Jurkat, Clone E6-1 (cell line): ENCODE measurements at places on chromosomes 2 and 18.

- no peak for DNase-seq
Measured at GRCh38 chr18:56574861-56575260, 63.5 kb downstream of the TXNL1 start.

DNA sequence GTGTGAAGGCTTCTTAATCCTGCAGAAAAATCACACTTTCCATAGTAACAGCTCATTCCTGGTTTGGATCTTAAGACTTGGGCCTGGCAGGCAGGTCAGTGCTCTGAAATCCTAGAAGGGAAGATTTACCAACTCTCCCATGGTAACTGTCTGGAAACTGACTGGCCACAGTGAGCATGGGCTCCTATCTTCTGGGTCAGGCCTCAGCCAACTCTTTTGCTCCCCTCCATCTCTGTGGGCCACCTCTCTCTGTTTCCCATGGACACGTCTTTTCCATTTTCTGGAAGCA is 86.7 kb downstream of the ACAA2 start:
- DNase-seq: no peak

GRCh38 chr2:54617409-54617808 is 106.1 kb upstream of the EML6 start:
- no peak for DNase-seq

- DNase-seq: no peak
Measured at GRCh38 chr2:4791488-4791887, 900.7 kb upstream of the SOX11 start.

GRCh38 chr18:23422751-23423418 is 30.2 kb upstream of the RIOK3 start:
- DNase-seq: no peak

DNA sequence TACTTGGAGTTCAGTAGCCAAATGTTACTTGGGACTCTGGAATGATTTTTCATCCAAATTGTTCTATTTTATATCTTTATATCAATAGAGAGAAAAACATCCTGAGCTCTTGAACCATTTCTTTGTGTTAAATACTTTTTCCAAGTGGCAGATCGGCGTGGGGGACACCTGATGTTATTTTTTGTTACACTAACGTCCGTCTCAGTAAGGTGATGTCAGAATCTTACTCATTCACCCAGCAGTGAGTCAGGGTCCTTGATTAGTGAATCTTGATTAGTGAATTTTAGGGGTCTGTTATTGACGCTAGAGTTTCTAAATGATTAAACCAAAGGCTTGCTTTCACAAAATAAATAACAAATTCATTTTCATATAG is 1.7 kb downstream of the MIB1 start:
- DNase-seq: no peak

DNA sequence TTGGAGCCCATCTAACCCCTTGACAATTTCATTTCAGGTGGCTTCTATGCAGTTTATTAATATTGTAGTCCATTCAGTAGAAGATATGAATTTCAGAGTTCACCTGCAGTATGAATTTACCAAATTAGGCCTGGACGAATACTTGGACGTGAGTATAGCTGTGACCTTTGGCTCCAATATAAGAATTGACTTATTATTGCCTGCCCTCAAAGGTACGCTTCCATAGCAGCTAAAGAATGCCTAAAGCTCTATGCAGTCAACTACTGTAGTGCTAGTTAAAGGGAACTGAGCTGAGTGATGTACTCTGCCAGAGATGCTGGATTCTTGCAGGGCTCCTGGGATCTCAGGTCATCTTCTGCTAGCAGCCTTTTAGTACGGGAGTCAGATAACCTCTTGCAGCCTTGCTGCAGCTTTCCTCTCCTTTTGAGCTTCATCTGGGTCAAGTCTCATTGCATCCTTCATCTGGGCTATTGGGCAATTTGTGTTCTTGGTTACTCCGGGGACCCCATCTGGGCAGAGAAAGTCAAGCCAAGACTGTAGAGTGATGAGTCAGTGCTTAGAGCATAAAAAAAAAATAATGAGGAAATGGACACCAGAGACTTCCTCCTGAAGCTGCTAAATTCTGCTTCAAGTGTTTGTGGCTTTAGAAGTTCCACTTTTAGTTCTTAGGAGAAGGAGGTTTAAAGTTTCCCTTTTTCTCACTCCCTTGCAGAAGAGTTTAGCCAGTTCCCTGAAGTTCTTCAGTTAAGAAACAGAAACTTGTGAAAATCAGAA is 105.6 kb downstream of the PRPF40A start:
- DNase-seq: no peak

DNA sequence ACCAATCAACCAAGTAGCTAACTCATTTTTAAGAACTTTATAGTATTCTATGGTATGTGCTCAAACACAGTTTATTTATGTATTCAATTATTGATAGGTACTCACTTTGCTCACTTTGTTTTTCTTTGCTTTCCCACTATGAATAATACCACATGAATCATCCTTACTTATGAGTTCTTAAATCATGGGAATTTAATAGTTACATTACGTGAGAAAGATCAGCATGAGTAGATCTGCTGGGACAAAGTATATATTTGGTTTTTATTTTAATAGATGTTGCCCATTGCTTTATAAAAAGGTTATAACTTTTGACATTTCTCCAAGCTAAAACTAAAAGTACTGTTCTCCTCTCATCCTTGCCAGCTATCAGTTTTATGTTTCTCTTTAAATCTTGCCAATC is 390.7 kb downstream of the LRATD1 start:
- no peak for DNase-seq

GRCh38 chr2:238255151-238255551 is 15.3 kb upstream of the HES6 start:
- DNase-seq: no peak

DNA sequence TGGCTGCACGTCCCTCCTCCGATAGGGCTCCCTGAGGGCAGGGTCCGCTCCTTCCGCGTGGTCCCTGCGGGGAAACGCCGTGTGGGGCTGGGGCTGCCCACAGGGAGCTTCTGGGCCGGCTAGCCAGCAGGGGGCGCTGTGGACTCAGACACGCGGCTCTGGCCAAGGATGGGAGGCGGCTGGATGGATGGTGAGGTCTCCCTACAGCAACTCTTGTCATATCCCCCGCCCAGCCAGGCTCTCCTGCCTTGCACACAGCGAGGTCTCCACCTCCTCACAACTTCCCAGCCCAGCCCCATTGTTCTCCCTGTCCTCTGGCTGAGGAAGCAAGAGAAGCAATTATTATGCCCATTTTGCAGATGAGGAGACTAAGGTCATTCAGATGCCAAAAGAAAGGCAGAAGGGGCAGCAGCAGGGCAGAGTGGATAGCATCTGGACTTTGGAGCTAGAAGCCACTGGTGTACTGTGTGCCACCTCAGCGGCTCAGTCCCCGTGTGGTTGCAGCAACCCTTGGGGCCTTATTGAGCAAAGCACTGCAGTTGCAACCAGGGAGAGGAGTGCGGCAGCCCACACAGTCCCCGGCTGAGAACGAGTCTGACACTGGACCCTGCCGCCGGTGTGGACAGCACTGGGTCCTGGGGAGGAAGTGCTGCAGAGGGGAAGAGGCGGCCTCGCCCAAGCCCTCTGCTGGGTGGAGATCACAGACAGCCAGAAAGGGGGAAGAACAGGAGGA is 99.0 kb downstream of the ZFP36L2 start:
- DNase-seq: no peak

DNA sequence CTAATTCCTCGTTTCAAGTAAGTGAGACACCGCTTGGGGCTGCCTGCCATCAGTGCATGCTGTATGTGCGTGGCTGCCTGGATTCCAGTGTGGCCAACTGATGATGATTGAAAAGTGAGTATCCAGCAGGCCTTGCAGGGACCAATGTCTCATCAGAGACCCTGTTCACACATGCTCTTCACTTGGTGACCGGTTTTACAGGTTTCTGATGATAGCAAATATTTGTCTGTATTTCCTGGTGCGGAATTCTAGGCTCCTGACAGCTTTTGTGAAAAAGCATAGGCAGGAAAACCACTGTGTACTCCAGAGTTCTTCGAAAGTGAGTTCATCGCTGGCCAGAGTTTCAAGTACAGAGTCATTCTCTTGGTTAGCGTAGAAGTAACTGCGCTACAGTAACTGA is 13.8 kb upstream of the YWHAQ start:
- no peak for DNase-seq

DNA sequence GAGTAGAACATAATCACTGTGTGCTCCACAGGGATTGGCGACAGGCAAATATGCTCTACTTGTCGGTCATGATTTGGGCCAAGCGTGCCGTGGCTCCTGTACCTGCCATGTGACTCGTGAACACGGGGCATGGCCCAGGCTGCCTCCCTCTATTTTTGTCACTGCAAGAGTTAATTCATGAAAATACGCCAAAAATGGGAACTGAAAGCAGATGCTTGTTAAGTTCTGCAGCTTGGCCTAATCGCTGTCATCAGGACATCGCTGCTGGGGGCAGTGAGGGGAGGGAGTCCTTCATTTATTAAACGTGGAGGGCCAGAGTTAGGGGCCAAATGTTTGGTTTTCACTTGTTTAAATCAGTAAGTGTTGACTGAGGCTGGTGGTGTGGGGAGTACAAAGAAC is 177.8 kb downstream of the BCL2 start:
- DNase-seq: no peak

- no peak for DNase-seq
Measured at GRCh38 chr2:134623796-134624195, 95.0 kb downstream of the TMEM163 start.

GRCh38 chr2:158686210-158686691 is 108.9 kb upstream of the DAPL1 start:
- no peak for DNase-seq

DNA sequence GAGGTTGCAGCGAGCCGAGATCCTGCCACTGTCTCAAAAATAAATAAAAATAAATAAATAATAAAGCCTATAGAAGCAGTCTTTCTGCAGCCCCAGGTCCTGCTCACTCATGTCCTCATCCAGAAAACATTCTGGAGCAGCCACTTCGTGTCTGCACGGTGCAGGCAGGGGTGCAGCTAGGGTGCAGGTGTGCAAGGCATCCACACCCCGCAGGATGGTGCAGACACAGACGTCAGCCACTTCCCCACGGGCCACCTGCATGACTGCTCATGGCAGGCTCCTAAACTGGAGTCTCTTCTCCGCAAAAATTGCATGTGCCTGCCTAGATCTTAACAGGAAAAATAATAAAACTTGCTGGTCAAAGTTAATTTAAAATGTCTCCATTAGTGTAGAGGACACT is 80.2 kb upstream of the SNTG2 start:
- DNase-seq: peak; percentile 29

DNA sequence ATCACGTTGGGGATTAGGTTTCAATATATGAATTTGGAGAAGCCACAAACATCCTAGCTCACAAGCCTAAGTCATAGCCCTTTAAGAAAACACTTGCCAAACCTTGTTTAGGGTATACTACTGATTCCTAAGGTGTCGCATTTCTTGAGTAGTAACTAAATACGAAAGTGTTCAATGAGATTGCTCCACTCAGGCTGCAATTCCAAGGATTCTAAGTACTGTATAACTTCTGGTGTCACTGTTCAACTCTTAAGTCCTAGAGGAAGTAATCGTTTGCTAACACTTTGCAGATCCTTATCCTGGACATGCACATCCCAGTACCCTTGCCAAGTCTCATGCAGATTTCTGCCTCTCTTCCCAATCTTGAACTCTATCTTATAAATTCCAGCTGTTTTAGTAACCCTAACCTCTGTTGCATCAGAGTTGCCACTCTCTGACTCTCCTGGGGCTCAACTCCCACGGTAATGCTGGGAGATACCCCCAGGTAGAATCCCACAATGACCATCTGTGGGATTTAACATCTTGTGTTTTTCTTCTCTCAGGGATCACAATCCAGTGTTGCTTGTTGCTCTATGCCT is 122.4 kb downstream of the HIBCH start:
- no peak for DNase-seq

DNA sequence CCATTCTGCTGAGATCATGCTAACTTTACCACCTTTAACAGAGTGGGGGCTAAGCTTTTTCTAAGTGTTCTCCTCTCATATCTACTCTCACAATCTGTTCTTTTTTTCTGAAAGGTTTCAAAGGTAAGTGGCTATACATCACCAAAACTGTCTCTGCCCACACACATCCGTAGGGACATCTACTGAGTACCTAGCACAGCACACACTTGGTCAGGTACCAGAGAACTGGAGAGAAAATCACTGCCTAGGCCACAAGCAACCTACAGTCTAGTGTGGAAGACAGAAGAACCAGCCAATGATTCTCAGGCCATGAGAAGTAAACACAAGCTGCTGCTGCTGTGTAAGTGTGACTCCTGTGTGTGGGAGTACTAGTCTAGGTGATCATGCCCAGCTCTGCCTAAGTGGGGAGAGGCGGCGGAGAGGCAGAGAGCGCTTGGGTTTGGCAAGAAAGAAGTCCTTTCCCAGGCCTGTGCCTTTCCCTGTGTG is 176.1 kb upstream of the ZFP36L2 start:
- DNase-seq: no peak
